ENCODE measurements at places on chromosomes 6 and 20. TPM values are rescaled to one million over a fixed set of nuclear protein-coding genes. Genes with fewer than 3 reads are reported as not detected.

DNA sequence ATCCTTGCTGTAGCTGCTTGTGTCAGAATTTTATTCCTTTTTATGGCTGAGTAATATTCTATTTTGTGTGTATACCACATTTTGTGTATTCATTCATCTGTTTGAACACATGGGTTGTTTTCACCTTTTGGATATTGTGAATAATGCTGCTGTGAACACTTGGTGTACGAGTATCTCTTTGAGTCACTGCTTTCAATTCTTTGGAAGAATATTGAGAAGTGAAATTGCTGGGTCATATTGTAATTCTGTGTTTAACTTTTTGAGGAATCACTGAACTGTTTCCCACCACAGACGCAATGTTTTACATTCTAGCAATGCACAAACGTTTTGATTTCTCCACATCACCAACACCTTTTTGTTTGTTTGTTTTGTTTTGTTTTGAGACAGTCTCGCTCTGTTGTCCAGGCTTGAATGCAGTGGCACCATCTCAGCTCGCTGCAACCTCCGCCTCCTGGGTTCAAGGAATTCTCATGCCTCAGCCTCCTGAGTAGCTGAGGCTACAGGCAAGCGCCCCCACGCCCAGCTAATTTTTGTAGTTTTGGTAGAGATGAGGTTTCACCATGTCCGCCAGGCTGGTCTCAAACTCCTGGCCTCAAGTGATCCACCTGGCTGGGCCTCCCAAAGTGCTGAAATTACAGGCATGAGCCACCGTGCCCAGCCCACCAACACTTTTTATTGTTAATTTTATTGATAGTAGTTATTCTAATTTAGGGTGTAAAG lies 21.7 kb downstream of the CPXM1 start:
- H3K36me3 ChIP-seq, result no peaks in the 10 kb centered on the region
- peaks cover 13% of the 10 kb centered on the region for H3K27me3 ChIP-seq
- no peak overlapping the region for H3K27ac ChIP-seq
- DNase-seq, result no peak

DNA sequence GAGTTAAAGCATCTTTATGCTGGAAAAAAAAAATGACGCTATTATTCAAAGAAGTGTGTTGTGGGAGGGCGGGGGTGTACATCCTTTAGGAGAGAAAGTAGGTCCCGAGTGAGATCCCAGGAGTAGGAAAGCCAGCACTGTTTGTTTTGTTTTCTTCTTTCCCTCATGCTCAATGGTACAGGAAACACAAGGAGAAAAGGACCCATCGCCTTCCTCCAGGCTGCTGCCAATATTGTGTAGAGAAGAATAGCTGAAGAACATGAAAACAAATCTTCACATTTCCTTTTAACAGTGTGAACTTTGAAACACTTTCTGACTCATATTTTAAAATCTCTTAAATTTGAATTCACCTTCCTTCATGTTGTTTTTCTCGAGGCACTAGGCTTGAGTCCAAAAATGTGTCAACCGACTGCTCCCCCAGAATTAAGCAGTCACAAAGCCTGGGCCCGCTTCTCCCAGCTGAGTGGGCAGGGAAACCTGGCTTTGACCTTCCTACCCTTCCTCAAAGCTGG lies 22.3 kb downstream of the PPP1R16B start:
- H3K4me1 ChIP-seq, result peaks cover 86% of the 10 kb centered on the region
- H3K36me3 ChIP-seq, result peaks cover 81% of the 10 kb centered on the region
- peak overlapping the region; percentile 79 for H3K27ac ChIP-seq
- H3K27me3 ChIP-seq, result no peaks in the 10 kb centered on the region
- H3K4me3 ChIP-seq, result no peak overlapping the region

DNA sequence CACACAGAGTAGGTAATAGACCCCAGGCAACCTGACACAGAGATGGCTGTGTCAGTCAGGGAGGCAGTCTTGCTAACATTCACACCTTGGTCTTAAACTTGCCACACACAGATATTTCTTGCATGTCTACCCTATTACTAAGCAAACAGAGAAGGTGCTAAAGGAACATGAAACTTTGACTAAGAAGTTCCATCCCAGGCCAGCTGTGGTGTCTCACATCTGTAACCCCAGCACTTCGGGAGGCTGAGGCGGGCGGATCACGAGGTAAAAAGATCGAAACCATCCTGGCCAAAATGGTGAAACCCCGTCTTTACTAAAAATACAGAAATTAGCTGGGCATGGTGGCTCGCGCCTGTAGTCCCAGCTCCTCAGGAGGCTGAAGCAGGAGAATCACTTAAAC lies 222.4 kb upstream of the JARID2 start:
- peaks cover 3% of the 10 kb centered on the region for H3K27me3 ChIP-seq
- peak; percentile 90 for DNase-seq
- no peaks in the 10 kb centered on the region for H3K36me3 ChIP-seq
- peaks cover 31% of the 10 kb centered on the region for H3K4me1 ChIP-seq
- H3K4me3 ChIP-seq, result peak overlapping the region; percentile 30

DNA sequence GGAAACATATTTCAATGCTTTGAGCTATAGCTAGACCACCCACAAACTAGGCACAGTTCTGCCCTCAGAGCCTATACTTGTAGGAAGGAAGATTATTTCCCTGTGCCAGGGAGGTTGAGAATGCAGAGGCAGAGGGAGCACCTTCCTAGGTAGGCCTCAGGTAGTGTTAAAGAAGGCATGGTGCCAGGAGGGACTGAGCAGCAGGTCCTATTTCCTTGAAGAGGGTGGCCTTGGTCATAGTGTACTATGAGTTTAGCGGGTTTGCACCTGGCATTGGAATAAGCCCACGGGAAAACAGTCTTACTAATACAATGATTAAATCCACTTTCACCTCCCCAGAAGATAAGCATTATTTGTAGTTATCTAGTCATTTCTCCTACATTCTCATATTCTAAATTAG lies 375.4 kb downstream of the CDKAL1 start:
- H3K4me3 ChIP-seq, result no peak overlapping the region
- no peak overlapping the region for H3K27ac ChIP-seq
- H3K36me3 ChIP-seq, result peaks cover 42% of the 10 kb centered on the region
- no peaks in the 10 kb centered on the region for H3K4me1 ChIP-seq
- H3K27me3 ChIP-seq, result no peaks in the 10 kb centered on the region

DNA sequence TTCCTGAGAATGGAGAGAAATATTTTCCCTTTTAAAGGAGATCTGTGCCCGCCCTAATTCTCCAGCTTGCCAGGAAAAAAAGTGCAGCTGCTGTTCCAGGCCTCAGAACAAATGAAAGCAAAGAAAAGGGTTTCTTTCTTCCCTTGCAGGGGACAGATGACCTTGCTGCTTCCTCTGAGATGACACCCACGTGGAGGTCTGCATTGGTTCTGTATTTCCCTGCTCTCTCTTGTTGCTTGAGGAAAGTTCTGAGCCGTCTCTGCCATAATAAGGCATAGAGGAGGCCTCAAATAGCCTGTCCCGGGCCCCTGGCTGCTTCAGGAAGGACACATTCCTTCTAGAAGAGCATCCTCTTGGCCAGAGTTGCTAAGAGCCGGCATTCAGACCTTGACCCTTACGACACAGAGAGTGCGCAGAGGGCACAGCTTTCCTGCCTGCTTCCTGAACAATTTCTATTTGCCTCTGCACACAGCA lies 501.8 kb upstream of the SULF2 start:
- H3K27me3 ChIP-seq, result peaks cover 5% of the 10 kb centered on the region
- no peaks in the 10 kb centered on the region for H3K4me1 ChIP-seq
- no peak overlapping the region for H3K27ac ChIP-seq
- no peak overlapping the region for H3K4me3 ChIP-seq
- DNase-seq, result no peak

DNA sequence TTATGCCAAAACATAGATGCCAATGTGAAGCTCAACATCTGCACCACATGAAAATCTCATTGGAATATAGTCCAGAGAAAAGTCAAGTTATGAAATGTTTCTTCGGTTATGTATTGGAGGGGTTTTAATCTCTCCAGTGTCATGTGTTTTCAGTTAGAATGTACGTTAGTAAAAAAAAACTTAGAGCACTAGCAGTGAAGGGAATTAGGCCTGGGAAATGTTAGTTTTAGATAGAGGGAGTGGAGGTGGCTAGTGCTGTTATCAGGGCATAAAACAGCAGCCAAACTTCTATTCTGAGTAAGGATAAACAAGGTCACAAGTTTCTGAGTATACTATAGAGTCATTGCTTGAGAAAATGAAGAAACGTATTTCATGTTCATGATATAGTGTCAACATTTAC lies 42.9 kb downstream of the HDGFL1 start:
- no peak overlapping the region for H3K4me3 ChIP-seq
- no peaks in the 10 kb centered on the region for H3K4me1 ChIP-seq
- no peaks in the 10 kb centered on the region for H3K36me3 ChIP-seq
- no peaks in the 10 kb centered on the region for H3K27me3 ChIP-seq

DNA sequence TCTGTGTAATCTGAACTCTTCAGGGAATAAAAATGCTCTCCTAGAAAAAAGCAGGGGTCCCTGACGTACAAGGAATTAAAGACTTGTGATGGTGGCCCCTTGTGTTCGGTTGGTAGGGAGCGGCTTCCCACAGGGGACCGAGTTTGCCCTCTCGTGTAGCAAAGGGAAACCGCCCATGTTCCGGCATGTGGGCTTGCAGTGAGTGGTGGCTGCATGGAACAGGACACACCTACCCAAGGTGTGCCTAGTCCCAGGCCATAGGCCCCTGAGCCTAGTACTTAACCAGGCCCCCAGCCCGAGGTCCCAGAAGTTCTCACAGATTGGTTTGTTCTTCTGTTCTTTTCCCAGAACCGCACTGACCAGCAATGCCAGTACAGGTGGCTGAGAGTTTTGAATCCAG lies 15.5 kb downstream of the MYBL2 start:
- no peak overlapping the region for H3K27ac ChIP-seq
- no peaks in the 10 kb centered on the region for H3K27me3 ChIP-seq
- H3K36me3 ChIP-seq, result peaks cover 34% of the 10 kb centered on the region

- no peak overlapping the region for H3K27ac ChIP-seq
- no peak overlapping the region for H3K4me3 ChIP-seq
- DNase-seq, result no peak
- H3K4me1 ChIP-seq, result peaks cover 2% of the 10 kb centered on the region
- H3K27me3 ChIP-seq, result no peaks in the 10 kb centered on the region
These were observed 112.2 kb downstream of the ASCC3 start for GRCh38 chr6:100768816-100769351.

DNA sequence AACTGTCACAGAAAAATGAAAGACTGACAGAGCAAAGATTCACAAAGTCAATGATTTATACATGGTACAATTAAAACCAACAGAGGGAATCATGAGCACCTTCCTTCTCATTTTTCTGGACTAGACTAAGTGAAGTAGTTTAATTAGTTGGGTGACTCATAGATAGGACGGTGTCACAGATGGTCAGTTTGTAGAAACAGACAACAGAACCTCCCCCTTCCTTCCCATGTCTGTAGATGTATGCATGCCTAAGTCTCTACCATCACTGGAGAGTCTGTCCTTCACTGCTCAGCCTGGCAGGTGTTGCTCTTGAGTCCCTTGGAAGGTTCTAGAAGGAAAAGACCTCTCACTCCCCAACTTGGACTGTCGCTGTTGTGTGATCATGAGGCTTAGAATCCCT lies 75.4 kb upstream of the EEF1E1 start:
- no peak for DNase-seq
- no peak overlapping the region for H3K4me3 ChIP-seq
- no peak overlapping the region for H3K27ac ChIP-seq
- no peaks in the 10 kb centered on the region for H3K4me1 ChIP-seq
- peaks cover 16% of the 10 kb centered on the region for H3K27me3 ChIP-seq
- no peaks in the 10 kb centered on the region for H3K36me3 ChIP-seq

DNA sequence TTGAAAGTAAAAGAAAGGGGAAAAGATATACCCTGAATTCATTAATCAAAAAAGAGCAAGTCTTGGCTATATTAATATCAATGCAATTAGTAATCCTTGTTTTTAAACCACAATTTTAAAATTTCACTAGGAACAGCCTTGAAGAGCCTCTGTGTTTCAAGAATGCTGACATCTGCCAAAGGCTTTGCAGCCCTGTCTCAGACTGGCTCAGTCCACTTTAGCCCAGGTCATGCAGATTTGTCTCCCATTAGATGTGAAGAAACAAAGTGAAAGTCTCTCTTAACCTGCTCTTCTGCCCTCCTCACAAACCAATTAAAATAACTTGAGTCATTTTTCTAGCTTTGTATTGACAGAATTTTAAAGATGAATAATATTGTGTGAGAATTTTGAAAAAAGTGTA lies 102.7 kb upstream of the CARMIL1 start:
- H3K4me1 ChIP-seq, result peaks cover 41% of the 10 kb centered on the region
- no peak overlapping the region for H3K4me3 ChIP-seq
- no peak for DNase-seq
- no peak overlapping the region for H3K27ac ChIP-seq
- peaks cover 5% of the 10 kb centered on the region for H3K27me3 ChIP-seq

DNA sequence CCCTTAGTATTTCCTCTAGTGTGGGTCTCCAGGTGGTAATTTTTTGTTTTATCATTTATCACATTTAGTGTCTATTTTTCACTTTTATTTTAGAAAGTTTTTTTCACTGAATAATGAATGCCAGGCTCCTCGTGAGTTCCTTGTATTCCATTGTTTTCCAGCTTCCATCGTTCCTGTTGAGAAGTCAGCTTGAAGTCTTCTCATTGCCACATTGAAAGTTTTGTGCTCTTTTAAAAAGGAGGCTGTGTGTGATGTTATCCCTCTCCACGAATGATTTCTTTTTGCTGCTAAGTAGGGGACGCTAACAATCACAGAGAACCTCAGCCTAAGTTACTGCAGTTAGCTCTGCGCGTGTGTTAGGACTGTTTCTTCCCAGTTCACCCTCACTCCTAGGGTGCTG lies 194.5 kb downstream of the TAF4 start:
- H3K4me3 ChIP-seq, result no peak overlapping the region
- no peaks in the 10 kb centered on the region for H3K27me3 ChIP-seq
- H3K4me1 ChIP-seq, result no peaks in the 10 kb centered on the region
- no peaks in the 10 kb centered on the region for H3K36me3 ChIP-seq
- no peak overlapping the region for H3K27ac ChIP-seq

DNA sequence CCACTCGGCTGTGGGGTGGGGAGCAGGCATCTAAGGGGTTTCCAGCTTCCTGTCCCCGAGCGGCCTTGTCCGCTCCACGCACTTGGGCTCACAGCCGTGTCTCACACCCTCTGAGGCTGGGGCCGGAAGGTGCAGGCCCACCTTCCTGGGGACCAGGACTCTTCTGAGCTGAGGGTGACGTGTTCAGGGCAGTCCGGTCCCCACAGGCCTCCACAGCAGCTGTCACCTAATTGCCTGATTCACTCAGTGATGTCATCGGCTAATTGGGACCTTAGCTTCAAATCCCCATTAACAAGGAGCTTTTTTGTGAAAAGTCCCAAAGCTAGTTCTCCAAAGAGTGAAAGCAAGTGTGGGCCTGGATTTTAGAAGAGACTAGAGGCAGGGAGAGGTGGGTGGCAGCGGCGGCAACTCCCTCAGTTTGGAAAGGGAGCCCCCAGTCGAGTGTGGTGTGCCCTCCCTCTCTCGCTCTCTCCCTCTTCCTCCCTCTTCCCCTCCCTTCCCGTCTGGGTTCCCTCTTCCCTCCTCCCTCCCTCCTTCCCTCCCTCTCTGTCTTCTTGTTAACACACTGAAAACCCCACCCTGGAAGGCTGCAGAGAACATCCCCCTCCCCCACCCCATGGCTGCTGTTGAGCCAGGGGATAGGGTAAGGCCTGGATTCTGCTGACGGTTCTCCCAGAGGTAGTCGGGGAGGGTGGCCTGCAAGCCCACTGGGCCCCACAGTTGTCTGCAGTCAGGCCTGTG lies 39.0 kb downstream of the MYT1 start:
- H3K27ac ChIP-seq, result no peak overlapping the region
- H3K36me3 ChIP-seq, result no peaks in the 10 kb centered on the region
- H3K4me3 ChIP-seq, result no peak overlapping the region

- no peak overlapping the region for H3K27ac ChIP-seq
- no peaks in the 10 kb centered on the region for H3K36me3 ChIP-seq
- H3K27me3 ChIP-seq, result peaks cover 24% of the 10 kb centered on the region
These were observed 2.0 kb downstream of the COL19A1 start for GRCh38 chr6:69868252-69868804.

GRCh38 chr6:116491610-116492330 lies 19.7 kb upstream of the CALHM5 start:
- H3K27ac ChIP-seq, result no peak overlapping the region
- H3K4me3 ChIP-seq, result no peak overlapping the region
- H3K27me3 ChIP-seq, result peaks cover 6% of the 10 kb centered on the region

PEX6 gene
- total RNA-seq, result 7.3 TPM

Data from activated CD8-positive, alpha-beta T cell treated with anti-CD3 and anti-CD28 coated beads for 36 hours (primary cell).